Stimulated activated CD8-positive, alpha-beta memory T cell treated with anti-CD3 and anti-CD28 coated beads, Interleukin-4, amount 100 ng/mL, for 24 hours (primary cell): ENCODE measurements at places on chromosomes 3 and 15.

DNA sequence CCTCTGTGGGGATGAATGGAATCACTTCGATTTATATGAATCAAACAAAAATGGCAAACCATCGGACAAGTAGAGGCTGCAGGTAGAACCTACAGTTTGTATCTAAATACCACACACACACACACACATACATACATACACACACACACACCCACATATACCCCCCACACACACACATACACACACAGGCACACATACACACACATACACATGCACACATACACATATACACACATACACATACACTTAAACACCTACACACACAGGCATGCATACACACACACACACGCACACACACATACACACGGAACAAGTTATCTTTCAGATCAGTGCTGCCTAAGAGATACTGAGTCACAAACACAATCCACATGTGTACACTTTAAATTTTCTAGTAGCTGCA is 24.3 kb downstream of the HEG1 start:
- DNase-seq: no peak

- no peak for DNase-seq
These were observed 353.7 kb downstream of the RSL24D1 start for GRCh38 chr15:54843006-54843405.

GRCh38 chr15:34700891-34701427 is 53.8 kb downstream of the GJD2 start:
- no peak for DNase-seq

GRCh38 chr15:49247556-49248110 is 77.6 kb downstream of the GALK2 start:
- no peak for DNase-seq

GRCh38 chr3:151940481-151940880 is 67.0 kb downstream of the SUCNR1 start:
- DNase-seq: no peak

GRCh38 chr15:36877796-36878683 is 222.3 kb downstream of the MEIS2 start:
- no peak for DNase-seq

DNA sequence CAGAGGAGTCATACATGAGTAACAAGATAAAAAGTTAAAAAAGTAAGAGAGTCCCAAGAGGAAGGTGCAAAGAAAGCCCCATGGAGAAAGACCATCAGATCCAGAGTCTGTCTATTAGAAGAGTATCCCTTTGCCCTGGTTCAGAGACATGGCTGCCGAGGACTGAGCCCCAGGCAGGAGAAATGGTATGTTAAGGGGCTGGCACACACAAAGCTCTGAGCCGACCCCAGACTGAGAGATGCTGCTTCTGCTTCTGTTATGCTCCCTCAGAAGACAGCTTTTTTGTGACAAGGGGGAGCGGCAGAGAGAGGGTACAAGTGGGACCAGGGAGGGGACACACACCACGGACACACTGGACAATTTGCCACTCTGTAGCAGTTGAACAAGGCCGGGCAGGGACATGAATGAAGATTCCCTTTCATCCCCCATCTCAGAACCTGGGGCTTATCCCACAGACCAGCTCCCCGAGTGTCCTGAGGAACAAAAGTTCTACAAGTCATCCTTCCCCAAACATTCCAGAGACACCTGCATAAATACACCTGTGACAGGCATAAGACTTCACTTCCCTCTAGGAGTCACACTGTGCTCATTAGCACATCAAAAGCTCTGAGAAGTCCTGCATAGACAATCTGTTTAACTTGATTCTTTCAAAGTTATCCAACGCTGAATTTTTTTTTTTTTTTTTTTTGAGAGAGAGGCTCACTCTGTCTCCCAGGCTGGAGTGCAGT is 161.6 kb upstream of the WNT5A start:
- DNase-seq: no peak

GRCh38 chr3:148078658-148079057 is 619.0 kb upstream of the AGTR1 start:
- DNase-seq: no peak

DNA sequence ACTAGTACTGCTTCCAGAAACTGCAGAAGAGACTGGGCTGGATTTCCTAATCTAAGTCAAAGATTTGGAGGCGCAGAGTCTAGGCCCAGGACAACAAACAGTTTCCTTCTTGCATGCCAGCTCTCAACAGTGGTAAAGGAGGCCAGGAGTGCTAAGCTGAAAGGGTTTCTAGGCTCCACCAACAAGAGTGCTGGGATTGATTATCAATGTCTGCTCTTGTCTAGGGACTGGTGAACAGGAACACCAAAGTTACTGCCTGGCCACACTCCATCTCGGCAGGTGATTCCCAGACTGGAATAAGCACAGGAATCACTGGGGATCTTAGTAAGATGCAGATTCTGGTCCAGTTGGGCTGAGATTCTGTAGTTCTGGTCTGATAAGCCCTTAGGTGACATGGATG is 22.8 kb upstream of the FGD5 start:
- no peak for DNase-seq

- DNase-seq: no peak
These were observed 140.0 kb upstream of the KLHL25 start for GRCh38 chr15:85934691-85935090.
